ENCODE measurements at places on chromosomes 11 and 22.
A peak's percentile ranks its signal among the peaks of the same experiment; 100 is the strongest.

DNA sequence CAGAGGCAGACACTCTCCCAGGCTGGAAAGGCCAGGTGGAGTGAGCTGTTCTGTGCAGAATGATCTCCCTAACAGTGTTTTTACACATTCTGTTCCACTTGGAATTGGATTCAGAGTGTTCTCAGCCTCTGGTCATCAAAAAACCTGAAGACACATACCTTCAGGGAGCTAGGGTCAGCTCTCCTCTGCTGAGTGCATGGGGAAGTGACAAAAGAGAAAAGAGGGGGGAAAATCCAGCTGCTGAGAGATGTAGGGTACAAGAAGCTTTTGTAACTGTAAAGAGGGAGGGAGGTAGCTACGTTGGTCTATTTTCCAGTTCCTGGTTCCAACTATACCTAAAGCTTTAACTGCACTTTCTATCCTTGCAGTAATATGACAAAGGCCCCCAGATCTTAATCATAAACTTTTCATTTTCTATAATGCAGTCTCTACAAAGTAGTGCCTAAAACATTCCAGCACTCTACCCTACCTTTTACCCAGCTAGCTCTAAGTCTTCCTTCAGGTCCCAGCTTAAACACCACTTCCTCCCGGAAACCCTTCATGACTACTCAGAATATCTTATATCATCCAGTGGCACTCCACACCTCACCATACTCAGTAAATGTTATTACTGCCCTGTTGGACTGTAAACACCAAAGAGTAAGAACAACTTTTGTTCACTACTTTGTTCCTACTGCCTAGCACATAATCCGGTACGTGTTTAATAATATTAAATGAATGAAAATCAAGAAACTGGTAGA is 9.2 kb downstream of the MAPK1 start:
- no peak for DNase-seq

DNA sequence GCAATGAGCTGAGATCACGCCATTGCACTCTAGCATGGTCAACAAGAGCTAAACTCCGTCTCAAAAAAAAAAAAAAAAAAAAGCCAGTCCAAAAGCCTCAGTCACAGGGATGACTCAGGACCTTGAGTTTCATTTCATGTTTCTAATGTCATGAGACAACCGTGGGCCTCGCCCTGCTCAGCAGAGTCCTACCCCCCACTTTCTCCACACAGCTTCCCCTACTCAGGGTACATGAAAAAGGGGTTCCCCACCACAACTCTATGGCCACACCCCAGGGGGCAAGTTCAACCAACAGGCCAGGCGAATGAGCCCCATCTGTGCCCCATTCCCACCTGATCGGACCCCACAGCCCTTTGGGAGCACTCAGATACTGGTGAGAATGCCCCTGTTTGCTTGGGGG is 24.3 kb upstream of the ADA2 start:
- no peak for DNase-seq

GRCh38 chr11:118056806-118057205 is 20.1 kb upstream of the TMPRSS4 start:
- no peak for DNase-seq

DNA sequence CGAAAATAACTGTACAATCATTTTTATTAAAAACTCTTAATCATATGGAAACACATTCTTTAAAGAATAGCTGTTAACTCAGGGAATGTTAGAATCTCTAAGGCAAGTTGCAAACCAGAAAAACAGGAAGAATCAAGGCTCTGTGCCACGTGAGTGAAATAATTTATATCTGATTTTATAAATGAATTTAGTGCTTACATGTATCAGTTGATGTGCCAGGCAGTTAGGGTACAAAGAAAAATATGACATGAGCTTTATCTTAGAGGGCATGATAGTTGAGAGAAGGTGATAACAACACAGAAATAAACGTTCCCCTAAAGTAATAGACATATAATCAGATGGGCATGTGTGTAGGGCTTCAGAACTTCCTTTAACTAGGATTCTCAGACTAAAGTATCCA is 734.5 kb upstream of the CCDC179 start:
- no peak for DNase-seq

- peak; percentile 46 for DNase-seq
These were observed 102.7 kb downstream of the MRTFA start for GRCh38 chr22:40533712-40534378.

- no peak for DNase-seq
These were observed 279.4 kb downstream of the FAT3 start for GRCh38 chr11:92504004-92504403.

- no peak for DNase-seq
These were observed 247.3 kb downstream of the MN1 start for GRCh38 chr22:27554106-27554811.

DNA sequence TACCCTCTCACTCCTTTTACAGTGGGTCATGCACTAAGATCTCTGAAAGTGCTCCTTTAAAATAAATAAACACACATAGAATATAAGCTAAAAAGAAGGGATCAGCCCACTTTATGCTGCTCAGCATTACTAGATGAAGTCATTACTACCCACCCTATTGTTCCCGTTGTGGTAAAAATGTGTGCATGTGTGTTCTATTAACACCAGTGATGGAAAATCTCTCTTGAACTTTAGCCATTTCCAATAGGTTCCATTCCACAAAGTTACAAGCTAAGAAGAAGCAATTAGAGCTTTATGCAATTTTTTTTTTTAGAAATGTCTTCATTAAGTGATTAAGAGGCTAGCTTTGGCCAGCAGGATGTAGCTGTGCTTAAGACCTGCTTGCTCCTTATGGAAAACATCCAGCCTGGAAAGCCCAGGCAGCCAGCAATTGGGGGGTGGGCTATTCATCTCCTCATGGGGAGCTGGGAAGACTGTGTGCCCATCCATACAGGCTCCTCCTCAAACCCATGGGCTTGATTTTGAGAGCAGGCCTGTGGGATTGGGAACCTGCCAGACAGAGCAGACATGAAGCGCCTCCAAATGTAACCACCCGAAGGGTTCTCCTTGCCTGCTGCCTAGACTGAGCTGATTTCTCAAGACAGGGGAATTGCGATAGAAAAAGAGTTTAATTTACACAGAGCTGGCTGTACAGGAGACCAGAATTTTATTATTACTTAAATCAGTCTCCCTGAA is 92.9 kb upstream of the PARVA start:
- no peak for DNase-seq

DNA sequence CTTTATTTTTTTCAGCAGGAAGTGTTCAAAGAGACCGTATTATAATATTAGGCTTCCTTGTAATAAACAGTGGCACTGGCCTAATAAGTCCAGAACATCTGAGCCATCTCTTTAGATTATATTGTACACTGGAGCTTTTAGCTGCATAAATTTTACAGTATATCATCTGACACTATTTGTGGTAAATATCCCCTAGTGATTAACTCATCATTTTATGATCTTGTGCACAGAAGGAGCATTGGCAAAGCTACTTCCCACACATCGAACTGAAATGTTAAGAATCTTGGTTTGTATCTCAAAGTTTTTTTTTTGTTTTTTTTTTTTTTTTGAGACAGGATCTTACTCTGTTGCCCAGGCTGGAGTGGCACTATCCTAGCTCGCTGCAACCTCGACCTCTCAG is 162.7 kb downstream of the HIPK3 start:
- no peak for DNase-seq

DNA sequence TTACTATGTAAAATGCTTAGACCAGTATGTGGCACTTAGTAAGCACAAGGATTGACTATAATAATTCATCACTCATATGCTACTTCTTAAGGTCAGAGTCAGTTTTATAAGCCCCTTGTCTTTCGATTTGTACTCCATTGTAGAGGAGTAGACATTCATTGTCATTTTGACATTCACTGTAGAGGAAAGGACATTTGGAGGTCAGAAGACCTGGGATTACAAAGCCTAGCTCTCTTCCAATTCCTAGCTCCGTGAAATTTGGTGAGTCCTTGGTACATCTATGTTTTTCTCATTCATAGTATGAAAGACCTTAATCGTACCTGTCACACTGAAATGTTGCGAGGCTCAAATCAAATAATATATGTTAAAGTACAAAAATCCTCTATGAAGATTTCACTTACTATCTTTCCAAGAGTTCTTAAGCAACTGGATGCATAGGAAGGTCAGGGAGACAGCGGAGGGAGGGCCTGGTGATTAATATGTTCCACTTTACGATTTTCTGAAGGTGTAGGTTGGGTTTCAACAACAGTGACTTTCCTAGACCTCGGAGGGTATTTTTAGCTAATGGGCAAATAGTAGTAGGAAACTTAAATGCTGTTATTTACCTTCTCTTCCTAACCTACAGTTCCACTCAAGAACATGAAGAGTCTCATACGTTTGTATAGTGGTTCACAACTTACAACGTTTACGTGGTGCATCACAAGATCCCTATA is 1.4 kb upstream of the EMSY start:
- DNase-seq, result no peak

GRCh38 chr11:88501541-88501940 is 164.0 kb upstream of the CTSC start:
- no peak for DNase-seq

DNA sequence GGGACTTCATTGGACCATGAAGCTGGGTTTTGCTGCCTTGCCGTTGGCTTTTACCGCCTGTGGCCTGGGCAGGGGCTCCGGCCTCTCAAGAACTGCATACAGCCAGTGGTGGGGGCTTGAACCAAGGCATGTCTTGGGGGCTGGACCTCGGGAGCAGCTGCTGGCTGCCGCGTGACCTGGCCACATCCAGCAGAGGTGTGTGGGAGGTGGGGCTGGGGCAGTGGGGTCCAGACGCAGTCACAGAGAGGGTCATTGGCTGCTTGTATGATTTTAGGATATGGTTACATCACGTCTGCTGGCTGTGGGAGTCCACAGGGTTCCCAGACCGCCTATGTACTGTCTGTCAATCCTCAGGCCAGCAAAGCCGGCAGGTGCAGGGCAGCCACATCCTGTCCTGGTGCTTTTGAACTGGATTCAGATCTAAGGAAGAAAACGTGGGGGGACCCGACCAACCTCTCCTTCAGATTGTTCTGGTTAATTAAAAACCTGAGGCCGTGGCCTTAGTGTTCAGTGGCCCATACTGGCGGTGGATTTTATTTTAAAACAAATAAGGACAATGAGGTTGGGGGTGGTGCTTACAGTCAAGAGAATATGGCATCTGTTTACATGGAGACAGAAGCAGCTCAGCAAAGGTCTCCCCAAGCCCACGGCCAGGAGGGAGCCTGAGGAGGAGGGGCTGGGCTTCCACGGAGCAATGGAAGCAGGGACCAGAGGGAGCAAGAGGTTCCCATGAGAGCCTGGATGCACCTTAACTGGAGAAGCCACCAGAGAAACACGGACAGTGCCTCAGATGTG is 426.0 kb downstream of the TBC1D22A start:
- no peak for DNase-seq

- DNase-seq, result no peak
These were observed 1.3 kb upstream of the MRGPRD start for GRCh38 chr11:68982134-68982533.

GRCh38 chr11:44943118-44943517 is 7.6 kb downstream of the TP53I11 start:
- peak; percentile 7 for DNase-seq

DNA sequence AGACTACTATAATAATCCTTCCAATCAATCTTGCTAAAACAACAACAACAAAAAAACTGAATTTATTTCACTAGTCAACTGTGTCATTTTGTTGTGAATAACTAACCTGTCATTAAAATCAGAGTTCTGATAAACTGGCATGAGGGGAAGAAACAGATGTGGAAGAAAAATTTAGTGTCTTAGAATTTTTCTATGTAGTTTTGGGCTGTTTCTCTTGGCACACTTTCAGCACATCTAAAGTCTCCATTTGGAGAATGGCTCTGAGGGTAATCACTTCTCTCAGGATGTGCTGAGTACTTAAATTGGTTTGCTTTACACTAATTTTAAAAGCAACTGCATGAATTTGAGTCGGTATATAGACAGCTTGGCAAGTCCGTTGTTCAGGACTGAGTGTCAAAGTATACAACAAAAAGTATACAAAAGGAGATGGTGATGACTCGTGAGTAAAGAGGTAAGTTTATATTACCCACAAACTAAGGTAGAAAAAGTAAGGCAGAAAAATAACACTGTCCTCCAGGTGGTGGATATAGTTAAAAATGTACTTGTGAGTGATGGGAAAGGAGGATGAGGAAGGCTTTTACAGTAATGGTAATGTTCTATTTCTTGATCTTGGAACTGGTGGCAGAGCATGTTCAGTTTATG is 10.2 kb downstream of the HTATIP2 start:
- no peak for DNase-seq

DNA sequence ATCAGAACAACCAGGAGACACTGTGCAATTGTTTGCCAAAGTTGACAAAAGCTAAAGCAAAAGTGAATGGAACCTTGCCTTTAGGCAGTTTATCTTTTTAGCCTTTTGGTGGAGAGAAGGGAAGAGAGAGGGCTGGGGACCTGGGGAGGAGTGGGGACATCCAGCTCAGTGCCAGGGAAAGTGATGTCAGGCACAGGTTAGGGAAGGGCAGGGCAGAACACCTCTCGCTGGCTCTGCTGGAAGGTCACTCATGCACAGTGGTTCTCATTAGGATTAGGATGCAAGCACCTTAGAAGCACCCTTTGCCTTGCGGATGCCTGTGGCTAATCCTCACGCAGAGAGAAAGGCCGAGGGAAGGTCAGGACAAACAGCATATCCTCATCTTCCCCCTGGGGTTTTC is 14.3 kb upstream of the LINC01488 start:
- DNase-seq, result no peak

GRCh38 chr11:1152316-1153104 is 5.2 kb upstream of the MUC5AC start:
- no peak for DNase-seq

DNA sequence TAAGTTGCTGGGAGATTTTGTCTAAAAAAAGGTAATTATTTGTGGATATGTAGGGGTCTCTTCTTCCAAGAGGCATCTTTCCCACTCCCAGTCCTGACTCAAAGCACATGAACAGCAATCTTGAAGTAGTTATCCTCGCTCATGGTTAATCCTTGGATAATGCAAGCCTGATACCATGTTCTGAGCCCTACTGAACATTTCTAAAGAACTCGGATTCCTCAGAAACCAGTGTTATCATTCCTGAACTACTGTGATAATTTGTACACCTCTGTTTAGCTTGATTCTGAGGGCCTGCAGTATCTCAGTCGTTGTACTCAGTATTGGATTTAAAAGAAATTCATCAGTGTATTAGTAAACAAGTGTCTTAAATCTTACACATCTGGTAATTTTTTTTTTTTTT is 22.3 kb upstream of the RCE1 start:
- no peak for DNase-seq

DNA sequence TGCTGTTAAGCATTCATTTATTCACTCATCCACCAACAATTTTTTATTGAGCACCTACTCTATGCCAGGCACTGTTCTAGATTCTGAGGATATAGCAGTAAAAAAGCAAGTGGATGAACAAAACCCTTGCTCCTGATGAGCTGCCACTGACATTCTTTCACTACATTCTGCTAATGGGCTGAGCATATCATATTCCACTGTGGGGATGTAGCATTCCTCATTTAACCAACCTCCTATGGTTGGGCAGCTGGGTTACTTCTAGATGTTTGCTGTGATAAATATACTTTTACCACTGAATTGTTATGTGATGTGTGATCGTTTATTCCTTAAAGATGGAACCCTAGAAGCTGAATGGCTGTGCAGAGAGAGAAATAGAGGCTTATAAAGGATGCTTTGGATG is 176.9 kb downstream of the MN1 start:
- no peak for DNase-seq

Data from activated T-cell treated with anti-CD3 and anti-CD28 coated beads for 4 hours (primary cell).